Right atrium auricular region (tissue), 2 donors: ENCODE measurements at places on chromosomes 12 and 14. TPM values are rescaled to one million over a fixed set of nuclear protein-coding genes. Genes with fewer than 3 reads are reported as not detected.

SLC17A8 gene
- not detected for total RNA-seq

GRCh38 chr14:22289570-22289969 is 299.5 kb downstream of the DAD1 start:
- DNase-seq = no peak

DNA sequence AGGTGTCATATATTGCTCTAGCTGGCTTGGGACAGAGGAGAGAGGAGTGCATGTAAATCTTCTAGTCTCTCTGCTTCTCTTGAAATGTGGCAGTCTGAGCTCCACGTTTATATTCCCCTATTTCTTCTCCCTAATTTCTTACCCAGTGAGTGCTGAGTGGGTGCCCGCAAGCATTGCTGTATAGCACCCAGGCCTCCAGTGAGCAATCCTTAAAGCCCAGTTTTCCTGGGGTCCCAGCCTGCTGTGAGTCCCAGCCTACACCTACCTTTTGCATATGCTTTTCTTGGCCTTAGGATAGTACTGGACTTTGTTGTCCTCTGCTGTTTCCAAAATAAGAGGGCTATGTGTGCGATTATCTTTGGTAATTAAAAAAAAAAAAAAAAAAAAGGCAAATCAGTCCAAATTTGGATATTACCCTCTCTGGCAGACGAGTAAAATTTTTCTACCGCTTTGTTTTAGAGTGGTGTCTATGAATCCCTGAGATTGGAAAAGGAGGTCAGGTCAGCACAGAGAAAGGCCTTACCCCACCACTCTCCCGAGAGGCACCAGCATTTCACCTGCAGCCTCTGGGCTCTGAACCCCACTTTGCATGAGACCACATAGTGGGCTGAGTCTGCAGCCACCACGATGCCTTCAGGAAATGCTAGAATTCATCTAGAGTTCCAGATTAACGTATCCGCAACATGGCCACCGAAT is 1.1 kb downstream of the MGST1 start:
- no peak for DNase-seq

DNA sequence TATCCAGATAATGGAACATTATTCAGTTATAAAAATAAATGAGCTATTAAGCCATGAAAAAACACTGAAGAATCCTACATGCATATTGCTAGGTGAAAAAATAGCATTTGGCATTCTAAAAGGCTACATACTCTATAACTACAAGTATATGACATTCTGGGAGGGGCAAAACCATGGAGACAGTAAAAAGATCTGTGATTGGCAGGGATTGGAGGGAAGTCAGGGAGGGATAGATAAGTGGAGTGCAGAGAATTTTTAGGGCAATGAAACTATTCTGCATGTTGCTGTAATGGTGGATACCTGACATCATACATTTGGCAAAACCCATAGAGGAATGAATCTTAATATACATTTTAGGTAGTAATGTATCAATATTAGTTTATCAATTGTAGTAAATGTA is 63.1 kb upstream of the SLC38A2 start:
- no peak for DNase-seq

DNA sequence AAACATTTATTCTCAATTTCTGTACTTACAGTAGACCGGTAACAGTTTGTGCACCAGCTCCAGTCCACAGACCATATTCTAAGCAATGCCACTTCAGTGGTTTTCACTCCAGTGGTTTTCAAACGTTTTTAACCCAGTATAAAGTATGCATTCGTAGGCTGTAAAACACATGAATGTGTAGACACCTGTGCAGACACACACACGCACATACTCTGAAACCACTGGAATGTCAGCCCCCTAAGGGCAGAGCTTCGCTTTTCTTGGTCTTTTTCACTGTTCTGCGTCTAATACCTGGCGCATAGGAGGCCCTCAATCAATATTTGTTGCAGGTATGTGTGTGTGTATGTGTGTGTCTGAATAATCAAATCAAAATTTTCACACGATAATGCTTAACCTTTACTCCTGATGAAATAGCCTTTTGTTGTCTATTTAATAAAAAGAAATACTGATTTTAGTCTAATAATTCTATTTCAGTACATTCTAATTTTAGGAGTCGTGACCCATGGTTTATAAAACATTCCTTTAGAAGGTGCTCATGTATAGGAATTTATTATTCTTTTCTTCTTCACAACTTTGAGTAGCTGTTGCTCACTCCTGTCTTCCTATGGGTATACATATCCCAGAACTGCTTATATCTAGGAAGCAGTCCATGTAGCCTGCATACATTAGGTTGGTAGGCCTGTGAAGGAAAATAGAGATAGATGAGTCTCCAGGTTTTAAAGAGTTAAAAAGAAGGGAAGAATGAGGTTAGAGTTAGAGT is 73.6 kb upstream of the REP15 start:
- DNase-seq = no peak

CCDC197 gene
- not detected for total RNA-seq

GRCh38 chr12:98997899-98998298 is 352.8 kb downstream of the APAF1 start:
- DNase-seq = no peak

CELA1 gene
- total RNA-seq = not detected

- no peak for DNase-seq
Observed at GRCh38 chr12:106580671-106581508, 1.9 kb upstream of the RFX4 start.

DNA sequence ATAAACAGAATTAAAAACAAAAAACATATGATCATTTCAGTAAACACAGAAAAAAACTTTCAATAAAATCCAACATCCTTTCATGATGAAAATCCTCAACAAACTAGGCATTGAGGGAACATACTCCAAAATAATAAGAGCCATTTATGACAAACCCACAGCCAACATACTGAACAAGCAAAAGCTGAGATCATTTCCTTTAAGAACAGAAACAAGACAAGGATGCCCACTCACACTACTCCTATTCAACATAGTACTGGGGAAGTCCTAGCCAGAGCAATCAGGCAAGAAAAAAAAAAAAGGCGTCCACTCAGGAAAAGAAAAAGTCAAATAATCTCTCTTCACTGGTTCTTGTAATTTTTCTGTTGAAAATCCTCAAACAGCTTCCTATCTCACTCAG is 30.1 kb downstream of the MRPL42 start:
- DNase-seq = no peak

DNA sequence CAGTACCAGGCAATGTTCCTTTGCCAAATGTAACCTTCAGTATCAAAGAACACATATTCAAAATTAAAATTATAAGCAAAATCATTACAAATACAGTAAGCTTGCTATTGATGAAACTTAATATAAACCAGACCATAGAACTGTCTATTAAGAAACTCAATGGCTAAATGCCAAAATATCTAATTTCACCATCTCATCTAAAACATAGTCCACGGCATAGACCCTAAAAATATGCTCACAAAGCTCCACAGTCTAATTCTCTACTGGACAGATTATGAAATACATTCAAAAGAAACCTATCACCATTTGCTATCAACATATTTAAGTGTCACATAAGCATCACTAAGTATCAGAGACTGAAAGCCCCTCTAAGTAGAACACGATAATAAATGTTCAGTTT is 25.2 kb downstream of the DUSP16 start:
- DNase-seq = no peak

- no peak for DNase-seq
Observed at GRCh38 chr14:49975799-49976198, 82.9 kb downstream of the ARF6 start.

DNA sequence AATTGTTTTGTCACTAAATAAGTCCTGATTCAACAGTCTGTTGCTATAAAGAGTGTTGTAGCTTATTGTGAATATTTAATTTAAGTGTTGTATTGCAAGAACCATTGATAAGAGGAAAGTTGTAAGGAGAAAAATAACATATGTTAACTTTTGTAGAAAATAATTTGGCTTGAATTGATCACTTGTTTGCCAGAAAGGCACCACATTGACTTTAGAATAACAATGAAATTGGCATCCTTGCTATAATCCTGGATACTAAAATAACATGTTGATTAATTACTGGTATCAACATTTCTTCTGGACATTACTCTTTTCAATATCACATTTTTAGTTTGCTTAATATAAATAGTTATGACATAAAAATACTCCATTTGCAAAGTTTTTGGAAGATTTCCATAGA is 159.0 kb downstream of the MGAT4C start:
- no peak for DNase-seq

GRCh38 chr12:81297601-81298000 is 219.7 kb downstream of the ACSS3 start:
- DNase-seq = no peak

DNA sequence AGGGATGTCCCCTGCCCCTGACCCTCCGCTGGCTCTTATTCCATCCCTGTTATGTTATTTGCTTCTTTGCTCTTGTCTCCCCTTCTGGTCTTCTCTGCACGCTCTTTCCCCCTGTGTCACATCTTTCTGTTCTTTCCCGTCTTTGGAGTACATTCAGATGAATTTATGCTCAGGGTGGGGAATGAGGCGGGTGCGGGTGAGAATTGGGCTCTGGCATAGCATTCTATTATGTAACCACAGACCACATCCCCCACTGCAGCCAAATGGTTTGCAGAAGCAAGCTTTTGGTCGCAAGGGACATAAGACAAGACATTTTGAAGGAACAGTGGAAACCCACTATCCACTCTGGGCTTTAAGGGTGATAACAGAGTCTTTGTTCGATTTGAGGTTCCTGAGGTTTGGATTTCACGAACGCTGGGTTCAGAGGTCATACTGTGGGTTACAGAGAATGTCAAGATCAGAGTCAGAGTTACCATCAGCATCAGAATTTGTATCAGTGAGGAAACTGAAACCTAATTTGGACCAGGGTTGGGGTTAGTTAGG is 3.8 kb downstream of the ENDOU start:
- peak; percentile 42 for DNase-seq

DNA sequence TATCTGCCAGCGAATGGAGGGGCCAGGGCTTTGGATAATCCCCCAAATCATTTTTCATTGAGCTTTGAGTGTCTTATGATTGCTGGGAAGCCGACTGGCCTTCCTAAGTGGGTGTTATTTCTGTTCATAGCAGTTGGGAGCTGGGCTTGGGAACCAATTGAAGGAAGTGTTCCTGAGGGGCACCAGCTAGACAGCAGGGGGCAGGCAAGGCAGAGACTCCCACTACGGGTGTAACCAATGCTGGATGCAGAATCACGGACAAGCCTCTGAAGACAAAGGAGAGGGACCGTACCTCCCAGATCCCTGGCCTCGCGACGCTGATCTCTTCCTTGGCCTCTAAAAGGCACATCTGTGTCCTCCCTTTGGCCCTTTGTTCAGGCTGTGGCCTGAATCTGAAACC is 149.0 kb upstream of the PRMT8 start:
- no peak for DNase-seq

DNA sequence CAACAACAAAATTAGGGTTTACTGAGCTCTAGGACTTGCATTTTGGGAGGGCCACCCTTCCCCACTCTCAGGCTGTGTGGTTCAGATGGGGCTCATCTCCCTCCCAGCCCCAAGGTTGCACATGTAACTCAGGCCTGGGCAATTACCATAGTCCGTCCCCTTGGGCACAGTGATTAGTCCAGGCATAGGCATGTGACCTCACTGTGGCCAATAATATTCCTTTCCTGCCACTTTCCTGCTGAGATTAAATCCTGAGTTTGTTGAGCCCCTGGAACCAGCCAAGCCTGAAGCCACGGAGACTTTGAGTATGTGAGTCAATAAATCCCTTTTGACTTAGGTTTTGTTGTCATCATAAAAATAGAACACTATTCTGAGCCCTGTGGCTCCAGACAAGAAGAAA is 113.0 kb downstream of the AACS start:
- no peak for DNase-seq

GRCh38 chr14:61556455-61556854 is 138.9 kb upstream of the HIF1A start:
- DNase-seq = no peak

IL23A gene
- not detected for total RNA-seq

DNA sequence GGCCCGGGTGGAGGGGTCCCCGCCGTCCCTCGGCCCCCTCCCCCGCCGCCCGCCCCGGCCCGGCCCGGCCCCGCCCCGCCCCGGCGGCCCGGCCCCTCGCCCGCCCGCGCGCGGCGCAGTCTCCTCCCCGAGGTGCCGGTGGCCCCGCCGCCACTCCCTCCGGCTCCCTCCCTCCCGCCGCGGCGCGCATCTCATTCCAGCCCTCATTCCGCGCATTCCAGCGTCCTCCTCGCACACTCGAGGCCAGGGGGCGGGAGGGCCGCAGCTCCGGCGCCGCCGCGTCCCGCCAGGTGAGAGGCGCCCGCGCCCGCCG is at the start of gene TEAD4:
TSS of gene TEAD4 (plus strand) at position 206 of the 313 bp plus-strand sequence.
- no peak for DNase-seq

GRCh38 chr14:79643132-79643531 is 568.2 kb downstream of the DIO2 start:
- DNase-seq = no peak

GRCh38 chr12:19867970-19868369 is 428.7 kb downstream of the AEBP2 start:
- no peak for DNase-seq

GRCh38 chr12:7271893-7272514 is 31.9 kb upstream of the ACSM4 start:
- DNase-seq = no peak

DNA sequence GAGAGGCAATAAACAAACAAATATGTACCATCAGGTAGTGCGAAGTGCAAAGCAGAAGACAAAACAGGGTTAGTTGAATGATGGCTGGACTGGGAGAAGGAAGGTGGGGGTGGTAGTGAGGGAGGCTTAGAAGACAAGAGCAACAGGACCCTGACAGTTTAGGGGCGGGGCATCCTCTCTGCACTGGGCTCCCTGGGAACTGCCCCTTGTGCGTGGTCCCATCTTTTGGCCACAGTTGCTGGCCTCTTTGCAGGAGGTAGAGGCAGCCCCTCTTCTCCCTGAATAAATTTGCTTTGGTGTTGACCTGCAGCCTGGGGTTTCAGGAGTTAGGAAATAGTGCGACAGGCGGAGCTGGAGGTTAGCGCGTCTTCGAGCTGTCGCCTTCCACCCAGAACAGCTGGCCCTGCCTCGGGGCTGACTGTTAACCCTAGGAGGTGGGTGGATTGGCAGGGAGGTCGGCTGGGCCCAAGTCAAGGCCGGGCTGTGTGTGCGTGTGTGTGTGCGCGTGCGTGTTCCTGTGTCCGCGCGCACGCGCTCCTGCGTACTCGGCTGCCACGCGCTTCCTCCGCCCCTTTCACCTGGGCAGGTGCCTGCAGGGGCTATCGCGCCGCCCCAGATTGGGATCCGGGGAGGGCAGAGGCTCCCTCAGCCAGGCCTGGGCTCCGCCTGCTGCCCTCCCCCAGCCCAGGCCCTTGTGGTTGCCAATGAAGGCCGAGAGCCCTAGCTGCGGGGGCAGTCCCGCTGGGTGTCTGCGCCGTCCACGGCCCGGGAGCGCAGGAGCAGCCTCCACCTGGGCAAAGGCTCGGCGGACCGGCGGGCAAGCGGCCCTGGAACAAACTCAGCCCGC is 180.8 kb downstream of the ADCK1 start:
- no peak for DNase-seq

AKAP5 gene
- total RNA-seq = 0.24 TPM

TSPAN11 gene
- 4.1 TPM for total RNA-seq

PEX5 gene
- 25.0 TPM for total RNA-seq

DNA sequence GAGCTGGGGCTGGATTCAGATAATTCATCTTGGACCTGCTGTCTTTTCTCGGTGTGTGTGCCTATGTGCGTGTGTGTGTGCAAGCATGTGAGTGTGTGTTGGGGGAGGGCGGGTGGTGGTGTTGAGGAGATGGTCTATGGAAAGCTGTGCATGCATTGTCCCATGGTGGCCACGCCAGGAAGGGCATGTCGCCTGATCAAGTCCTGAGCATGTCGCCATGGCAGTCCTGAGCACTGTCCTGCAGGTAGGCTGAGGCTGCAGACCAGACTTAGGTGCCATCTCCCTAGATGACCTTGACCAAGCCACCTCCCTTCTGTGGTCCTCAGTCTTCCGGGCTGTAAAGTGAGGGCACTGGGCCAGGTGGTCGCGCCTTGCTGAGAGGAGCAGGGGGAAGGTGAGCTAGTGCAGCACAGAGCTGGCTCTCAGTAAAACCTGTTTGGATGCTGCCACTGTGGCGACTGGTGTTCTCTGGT is 81.4 kb downstream of the PAPOLA start:
- DNase-seq = peak; percentile 43

PELI2 gene
- total RNA-seq = 7.0 TPM
